ENCODE measurements at places on chromosomes 2 and 18. TPM values are rescaled to one million over a fixed set of nuclear protein-coding genes. Genes with fewer than 3 reads are reported as not detected.

DNA sequence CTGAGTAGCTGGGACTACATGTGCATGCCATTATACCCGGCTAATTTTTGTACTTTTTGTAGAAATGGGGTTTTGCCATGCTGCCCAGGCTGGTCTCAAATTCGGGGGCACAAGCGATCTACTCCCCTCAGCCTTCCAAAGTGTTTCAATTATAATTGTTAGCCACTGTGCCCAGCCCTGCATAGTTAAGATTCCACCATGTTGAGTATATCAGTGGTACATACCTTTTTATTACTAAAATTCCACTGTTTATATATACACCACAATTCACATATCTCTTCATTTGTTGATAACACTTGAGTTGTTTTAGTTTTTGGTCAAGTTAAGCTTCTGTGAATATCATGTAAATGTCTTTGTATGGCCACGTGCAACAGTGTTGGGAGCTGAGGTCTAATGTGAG lies 12.8 kb upstream of the FMNL2 start:
- no peak for DNase-seq
- H3K27me3 ChIP-seq = no peaks in the 10 kb centered on the region
- H3K4me3 ChIP-seq = no peak overlapping the region
- no peaks in the 10 kb centered on the region for H3K36me3 ChIP-seq

DNA sequence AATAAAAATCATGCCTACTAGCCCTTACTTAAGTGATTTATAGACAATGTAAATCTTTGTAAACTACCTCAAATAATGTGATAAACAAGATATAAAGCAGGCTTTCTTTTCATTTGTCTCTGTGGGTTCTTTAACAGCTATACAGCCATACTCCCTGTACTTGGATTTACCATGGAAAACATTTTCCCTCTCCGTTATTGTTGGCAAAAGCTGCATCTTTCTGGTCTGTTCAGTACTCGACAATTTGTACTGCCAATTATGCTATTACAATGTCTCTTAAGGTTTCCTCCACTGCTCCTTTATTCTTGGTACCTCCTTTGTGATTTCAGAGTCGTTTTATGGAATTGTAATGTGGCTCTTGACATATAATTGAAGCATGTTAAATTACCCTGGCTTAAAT lies 426.3 kb upstream of the PKDCC start:
- H3K27ac ChIP-seq = no peak overlapping the region
- H3K27me3 ChIP-seq = peaks cover 1% of the 10 kb centered on the region
- no peak for DNase-seq
- H3K4me1 ChIP-seq = no peaks in the 10 kb centered on the region
- no peaks in the 10 kb centered on the region for H3K36me3 ChIP-seq

GRCh38 chr2:73979686-73980085 lies 5.0 kb upstream of the TET3 start:
- peaks cover 14% of the 10 kb centered on the region for H3K27me3 ChIP-seq
- peaks cover 6% of the 10 kb centered on the region for H3K4me1 ChIP-seq
- DNase-seq = no peak
- no peak overlapping the region for H3K27ac ChIP-seq
- no peak overlapping the region for H3K4me3 ChIP-seq
- no peaks in the 10 kb centered on the region for H3K36me3 ChIP-seq

MOCOS gene
- 6.5 TPM for total RNA-seq

GRCh38 chr18:31206071-31206470 lies 43.4 kb upstream of the DSC1 start:
- no peak overlapping the region for H3K27ac ChIP-seq
- H3K36me3 ChIP-seq = no peaks in the 10 kb centered on the region
- no peak for DNase-seq
- 0 out of 2 replicates have a peak, but pooled peaks cover 3% of the 10 kb centered on the region for H3K4me1 ChIP-seq

DNA sequence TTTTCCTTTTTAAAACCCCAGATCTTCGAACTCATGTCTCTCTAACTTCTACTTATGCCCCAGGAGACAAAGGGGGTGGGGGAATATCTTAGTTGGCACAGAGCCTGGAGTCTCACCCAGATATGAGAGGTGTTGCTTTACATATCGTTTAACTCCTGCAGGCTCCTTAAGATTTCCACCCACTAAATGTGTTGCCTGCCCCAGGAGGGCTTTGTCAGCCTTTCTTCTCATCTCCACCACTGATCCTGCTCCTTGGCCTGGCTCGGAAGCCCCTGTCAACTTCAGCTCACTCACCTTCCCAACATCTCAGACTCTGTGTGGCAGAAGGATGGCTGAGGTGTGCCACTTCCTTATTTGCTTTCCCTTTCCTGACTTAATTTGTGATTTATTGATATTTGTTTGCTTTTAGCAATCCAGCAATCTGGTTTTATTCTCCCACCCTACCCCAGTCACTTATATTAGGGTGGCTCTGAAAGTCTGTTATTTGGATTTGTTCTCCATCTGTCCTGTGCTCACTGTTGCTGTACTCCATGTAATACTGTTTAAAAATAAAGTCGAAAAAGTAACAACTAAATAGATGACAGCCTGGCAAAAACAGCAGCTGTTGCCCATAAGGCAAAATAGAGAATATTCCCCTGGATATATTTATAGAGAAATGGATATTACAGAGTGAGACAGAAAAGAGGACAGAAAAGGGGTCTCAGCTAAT lies 200.6 kb downstream of the ZBTB7C start:
- H3K36me3 ChIP-seq = no peaks in the 10 kb centered on the region
- no peak overlapping the region for H3K4me3 ChIP-seq
- H3K27me3 ChIP-seq = no peaks in the 10 kb centered on the region
- no peak overlapping the region for H3K27ac ChIP-seq

DNA sequence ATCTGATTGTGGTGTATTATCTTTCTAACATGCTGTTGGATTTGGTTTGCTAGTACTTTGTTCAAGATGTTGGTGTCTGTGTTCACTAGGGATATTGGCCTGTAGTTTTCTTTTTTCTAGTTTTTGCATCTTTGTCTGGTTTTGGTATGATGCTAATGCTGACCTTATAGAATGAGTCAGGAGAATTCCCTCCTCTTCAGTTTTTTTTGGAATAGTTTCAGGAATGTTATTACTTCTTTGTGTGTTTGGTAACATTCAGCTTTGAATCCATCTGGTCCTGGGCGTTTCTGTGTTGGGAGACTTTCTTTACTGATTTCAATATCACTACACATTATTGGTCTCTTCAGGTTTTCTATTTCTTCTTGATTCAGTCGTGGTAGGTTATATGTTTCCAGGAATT lies 124.2 kb upstream of the EPB41L5 start:
- no peak overlapping the region for H3K4me3 ChIP-seq
- H3K27me3 ChIP-seq = no peaks in the 10 kb centered on the region
- H3K36me3 ChIP-seq = no peaks in the 10 kb centered on the region
- H3K4me1 ChIP-seq = no peaks in the 10 kb centered on the region
- no peak overlapping the region for H3K27ac ChIP-seq

DNA sequence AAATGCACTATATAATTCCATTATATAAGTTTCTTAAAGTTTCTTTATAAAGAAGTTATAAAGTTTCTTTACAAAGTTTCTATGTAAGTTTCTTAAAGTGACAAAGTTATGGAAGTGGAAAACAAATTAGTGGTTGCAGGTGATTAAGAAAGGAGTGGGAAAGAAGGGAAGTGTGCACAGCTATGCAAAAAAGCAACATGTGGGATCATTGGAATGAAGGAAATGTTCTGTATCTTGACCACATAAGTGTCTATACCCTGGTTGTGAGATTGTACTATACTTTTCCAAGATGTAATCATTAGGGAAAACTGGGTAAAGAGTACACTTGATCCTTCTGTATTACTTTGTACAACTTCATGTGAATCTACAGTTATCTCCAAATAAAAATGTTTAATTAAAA lies 1541.1 kb downstream of the LRP1B start:
- H3K4me3 ChIP-seq = no peak overlapping the region
- no peaks in the 10 kb centered on the region for H3K36me3 ChIP-seq
- H3K27me3 ChIP-seq = no peaks in the 10 kb centered on the region

- no peak overlapping the region for H3K27ac ChIP-seq
- no peak overlapping the region for H3K4me3 ChIP-seq
- H3K4me1 ChIP-seq = peaks cover 4% of the 10 kb centered on the region
- no peaks in the 10 kb centered on the region for H3K36me3 ChIP-seq
- H3K27me3 ChIP-seq = no peaks in the 10 kb centered on the region
Measured at GRCh38 chr2:143577489-143577888, 448.3 kb downstream of the ARHGAP15 start.

GCA gene
- total RNA-seq = 37.2 TPM

RUFY4 gene
- not detected for total RNA-seq

DNA sequence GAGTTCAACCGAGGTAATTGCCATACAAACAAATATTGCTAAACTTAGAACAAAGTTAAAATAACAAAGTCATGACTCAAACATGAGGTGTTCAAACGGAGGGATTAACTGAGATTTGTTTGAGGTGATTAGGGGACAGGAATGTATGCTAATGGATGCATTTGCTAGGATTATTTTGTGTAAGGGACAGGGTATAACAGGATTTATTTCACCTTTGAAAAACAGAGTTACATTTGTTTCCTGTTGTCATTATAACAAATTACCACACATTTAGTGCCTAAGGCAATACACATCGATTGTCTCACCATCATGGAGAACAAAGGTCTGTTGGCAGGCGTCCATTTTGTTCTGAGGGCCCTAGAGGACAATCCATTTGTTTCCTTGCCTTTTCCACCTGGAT lies 304.3 kb upstream of the CNTNAP5 start:
- no peaks in the 10 kb centered on the region for H3K27me3 ChIP-seq
- no peaks in the 10 kb centered on the region for H3K4me1 ChIP-seq

ANO7 gene
- 6.9 TPM for total RNA-seq

DNA sequence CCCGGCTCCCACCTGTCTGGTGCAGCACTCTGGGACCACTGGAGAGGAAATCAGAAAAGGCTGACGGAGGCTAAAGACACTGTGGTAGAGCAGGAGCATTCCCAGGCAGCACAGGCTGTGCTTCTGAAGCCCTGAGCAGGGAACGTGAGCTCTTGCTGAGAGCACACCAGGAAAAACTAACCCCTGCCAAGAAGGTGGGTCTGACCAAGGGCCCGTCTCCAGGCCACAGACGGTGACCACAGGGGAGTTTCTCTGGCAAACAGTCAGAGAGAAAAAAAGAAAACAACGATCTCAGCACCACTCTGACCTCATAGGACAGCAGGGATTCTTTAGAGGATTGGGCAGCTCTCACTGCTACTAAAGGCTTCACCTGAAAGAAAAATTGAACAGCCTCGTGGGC lies 201.4 kb downstream of the AFF3 start:
- H3K27ac ChIP-seq = no peak overlapping the region
- H3K4me1 ChIP-seq = no peaks in the 10 kb centered on the region
- no peak for DNase-seq

DNA sequence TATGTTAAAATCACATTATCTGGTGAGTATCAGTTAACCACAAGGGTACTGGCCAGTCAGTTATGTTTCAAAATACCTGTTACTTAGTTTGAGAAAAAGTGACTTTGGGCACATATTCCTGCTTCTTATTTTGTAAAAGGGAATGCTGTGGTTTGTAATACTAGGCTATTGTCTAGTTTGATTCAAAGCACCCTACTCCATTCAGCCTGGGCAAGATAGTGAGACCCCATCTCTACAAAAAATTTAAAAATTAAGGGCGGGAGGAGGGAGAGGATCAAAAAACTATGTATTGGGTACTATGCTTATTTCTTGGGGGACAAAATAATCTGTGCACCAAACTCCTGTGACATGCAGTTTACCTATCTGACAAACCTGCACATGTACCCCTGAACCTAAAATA lies 18.9 kb downstream of the MBD5 start:
- H3K4me1 ChIP-seq = peaks cover 3% of the 10 kb centered on the region
- no peak overlapping the region for H3K27ac ChIP-seq
- no peak overlapping the region for H3K4me3 ChIP-seq
- no peaks in the 10 kb centered on the region for H3K36me3 ChIP-seq

DNA sequence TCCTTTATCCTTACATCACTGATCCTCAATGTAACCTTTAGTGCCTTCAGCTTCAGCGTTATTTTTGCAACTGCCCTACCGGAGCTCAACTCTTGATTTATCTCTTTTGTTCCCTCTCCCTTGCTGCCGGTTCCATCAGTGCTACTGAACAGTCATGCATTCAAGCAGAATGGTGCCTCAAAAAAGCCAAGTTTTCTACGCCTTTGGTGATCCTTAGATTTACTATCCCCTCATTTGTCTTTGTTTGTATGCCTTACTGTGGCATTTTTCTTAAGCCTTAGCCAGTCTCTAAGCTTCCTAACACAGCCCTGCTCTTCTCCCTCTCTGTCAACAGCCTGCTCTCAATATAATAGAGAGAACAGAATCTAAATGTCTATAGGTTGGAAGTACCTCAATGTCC lies 847.7 kb downstream of the CPS1 start:
- H3K27me3 ChIP-seq = no peaks in the 10 kb centered on the region
- H3K4me1 ChIP-seq = no peaks in the 10 kb centered on the region
- H3K27ac ChIP-seq = no peak overlapping the region
- no peak overlapping the region for H3K4me3 ChIP-seq
- H3K36me3 ChIP-seq = no peaks in the 10 kb centered on the region

GRCh38 chr2:145818890-145819504 lies 1299.1 kb upstream of the ZEB2 start:
- no peak overlapping the region for H3K27ac ChIP-seq
- no peaks in the 10 kb centered on the region for H3K36me3 ChIP-seq
- no peak for DNase-seq
- H3K4me1 ChIP-seq = no peaks in the 10 kb centered on the region
- H3K4me3 ChIP-seq = no peak overlapping the region

RMDN2 gene
- 3.5 TPM for total RNA-seq

DNA sequence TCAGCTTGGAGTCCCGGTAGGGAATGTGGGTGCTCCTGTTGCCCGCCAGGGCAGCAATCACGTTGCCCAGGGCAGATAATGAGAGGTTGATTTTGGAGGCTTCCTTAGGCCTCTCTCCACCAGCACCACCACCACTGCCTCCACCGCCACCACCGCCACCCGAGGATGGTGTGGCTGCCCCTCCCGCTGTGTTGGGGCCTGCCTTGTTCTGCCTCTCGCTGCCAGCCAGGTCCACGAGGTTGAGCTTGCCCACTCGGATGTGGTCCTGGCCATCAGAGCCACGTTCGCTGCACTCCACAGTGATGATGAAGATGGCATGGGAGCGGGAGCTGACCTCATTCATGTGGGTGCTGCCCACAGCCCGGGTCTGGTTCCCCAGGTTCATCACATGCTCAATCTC lies 1.3 kb downstream of the KIF3C start:
- H3K27me3 ChIP-seq = no peaks in the 10 kb centered on the region
- no peak for DNase-seq
- H3K36me3 ChIP-seq = no peaks in the 10 kb centered on the region

GRCh38 chr2:241195506-241196130 lies 7.1 kb downstream of the ANO7 start:
- no peak overlapping the region for H3K27ac ChIP-seq
- H3K27me3 ChIP-seq = no peaks in the 10 kb centered on the region
- no peaks in the 10 kb centered on the region for H3K36me3 ChIP-seq
- no peaks in the 10 kb centered on the region for H3K4me1 ChIP-seq
- H3K4me3 ChIP-seq = no peak overlapping the region

IL1F10 gene
- not detected for total RNA-seq

GRCh38 chr2:186925514-186925913 lies 76.5 kb upstream of the ZSWIM2 start:
- no peak overlapping the region for H3K4me3 ChIP-seq
- H3K27me3 ChIP-seq = no peaks in the 10 kb centered on the region
- no peak for DNase-seq
- no peaks in the 10 kb centered on the region for H3K36me3 ChIP-seq
- H3K27ac ChIP-seq = no peak overlapping the region

Data from H1 (cell line).